ENCODE measurements at places on chromosomes 6 and 20.
A peak's percentile ranks its signal among the peaks of the same experiment; 100 is the strongest.

GRCh38 chr6:42243046-42243445 is 25.4 kb upstream of the MRPS10 start:
- ATAC-seq = no peak

DNA sequence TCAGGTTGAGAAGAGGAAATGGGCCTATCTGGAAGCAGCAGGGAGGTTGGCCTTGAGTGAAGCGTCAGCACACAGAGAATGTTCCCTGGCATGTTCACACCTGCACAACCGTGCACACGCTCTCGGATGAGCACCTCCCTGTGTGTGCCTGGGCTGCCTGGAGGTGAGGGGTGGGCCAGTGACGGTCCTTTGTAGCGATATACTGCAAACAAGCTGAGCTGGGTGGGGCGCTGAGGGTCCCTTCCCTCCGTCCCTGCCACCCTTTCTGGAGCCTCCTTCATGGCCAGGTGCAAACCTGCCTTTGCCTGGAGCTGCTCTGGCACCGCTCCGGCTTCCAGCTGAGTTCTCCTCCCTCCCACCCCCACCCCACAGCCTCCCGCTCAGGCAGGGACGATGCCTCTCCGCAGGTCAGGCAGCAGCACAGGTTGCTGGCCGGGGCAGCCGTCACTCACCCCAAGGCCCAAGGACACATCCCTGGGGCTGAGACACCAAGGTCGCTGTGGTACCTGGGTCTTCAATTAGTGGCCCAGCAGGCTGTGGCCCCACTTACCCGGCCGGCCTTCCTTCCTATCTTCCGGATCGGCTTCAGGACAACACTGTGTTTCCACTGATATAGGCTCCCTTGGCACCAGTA is 111.6 kb downstream of the ERMARD start:
- no peak for ATAC-seq

DNA sequence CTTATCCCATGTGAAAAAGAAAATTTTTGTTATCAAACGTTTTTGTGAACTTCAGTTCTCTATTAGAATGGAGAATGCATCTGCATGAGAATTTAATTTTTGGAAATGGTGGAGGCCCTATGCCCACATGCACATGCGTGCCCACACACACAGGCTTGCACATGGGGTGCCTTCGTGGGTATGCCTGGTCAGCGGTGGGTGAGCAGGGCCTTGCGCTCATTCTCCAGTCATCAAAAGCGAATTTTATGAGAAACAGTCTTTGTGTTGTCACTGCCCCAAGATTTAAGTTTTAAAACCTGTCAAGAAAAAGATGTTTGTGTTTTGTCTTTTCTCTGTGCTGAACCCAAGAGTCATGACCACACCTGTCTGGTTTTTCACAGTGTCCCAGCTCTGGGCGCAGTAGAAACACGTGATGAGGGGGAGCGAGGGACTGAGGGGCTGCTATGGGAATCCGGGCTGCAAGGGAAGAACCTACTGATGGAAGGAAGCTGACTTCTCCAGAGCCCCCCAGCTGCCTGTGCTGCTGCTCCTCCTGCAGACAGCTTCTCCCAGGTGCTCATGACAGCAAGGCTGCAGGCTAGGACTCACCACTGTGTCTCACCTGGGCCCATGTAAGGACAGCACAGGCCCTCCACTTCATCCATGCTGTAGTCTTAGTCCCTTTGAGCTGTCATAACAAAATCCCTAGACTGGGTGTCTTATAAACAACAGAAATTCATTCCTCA is 153.6 kb downstream of the SYCP2 start:
- ATAC-seq = no peak

GRCh38 chr20:62064770-62065673 is 659 bp downstream of the TAF4 start:
- ATAC-seq = peak; percentile 4

DNA sequence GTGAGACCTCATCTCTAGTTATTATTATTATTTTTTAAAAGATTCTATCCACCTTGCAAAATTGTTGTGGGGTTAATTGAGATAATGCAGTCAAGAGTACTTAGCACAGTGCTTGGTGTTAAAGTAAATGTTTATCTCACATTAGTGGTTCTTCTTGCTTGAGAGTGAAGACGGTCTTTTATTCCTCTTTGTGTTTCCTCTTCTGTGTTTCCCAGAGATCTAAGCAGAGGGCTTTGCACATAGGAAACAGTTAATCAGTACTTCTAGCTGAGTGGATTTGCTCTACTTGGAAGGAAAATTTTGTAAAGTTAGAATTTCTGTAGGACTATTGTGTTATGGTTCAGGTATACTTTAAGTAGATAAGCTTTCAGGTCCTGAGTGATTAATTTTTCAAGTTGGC is 3.5 kb downstream of the ARMC2 start:
- no peak for ATAC-seq

GRCh38 chr6:113350461-113350860 is 506.7 kb upstream of the MARCKS start:
- no peak for ATAC-seq

DNA sequence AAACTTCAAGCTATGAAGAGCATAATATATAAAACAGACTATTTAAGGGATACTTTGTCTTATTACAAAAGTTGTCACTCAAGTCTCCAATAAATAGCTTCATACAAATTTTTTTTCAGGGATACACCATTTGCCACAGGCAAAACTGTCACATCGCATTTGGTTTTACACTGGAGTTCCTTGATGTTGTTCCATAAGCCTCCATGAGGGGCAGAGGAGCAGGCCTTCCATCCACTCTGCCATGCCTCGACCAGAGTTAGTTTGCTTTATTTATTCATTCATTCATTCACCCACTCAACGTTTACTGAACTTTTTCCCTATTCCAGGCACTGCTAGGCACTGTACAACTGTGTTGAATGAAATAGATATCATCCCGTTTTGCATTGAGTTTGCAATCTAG is 246.6 kb downstream of the PHF3 start:
- ATAC-seq = peak; percentile 72

GRCh38 chr6:81772741-81773140 is 20.3 kb upstream of the TENT5A start:
- ATAC-seq = peak; percentile 55

- no peak for ATAC-seq
Observed at GRCh38 chr6:22313796-22314195, 17.0 kb upstream of the PRL start.

- ATAC-seq = no peak
Observed at GRCh38 chr6:56073315-56073714, 174.1 kb downstream of the COL21A1 start.

- no peak for ATAC-seq
Observed at GRCh38 chr20:42191140-42191860, 573.1 kb upstream of the CHD6 start.

DNA sequence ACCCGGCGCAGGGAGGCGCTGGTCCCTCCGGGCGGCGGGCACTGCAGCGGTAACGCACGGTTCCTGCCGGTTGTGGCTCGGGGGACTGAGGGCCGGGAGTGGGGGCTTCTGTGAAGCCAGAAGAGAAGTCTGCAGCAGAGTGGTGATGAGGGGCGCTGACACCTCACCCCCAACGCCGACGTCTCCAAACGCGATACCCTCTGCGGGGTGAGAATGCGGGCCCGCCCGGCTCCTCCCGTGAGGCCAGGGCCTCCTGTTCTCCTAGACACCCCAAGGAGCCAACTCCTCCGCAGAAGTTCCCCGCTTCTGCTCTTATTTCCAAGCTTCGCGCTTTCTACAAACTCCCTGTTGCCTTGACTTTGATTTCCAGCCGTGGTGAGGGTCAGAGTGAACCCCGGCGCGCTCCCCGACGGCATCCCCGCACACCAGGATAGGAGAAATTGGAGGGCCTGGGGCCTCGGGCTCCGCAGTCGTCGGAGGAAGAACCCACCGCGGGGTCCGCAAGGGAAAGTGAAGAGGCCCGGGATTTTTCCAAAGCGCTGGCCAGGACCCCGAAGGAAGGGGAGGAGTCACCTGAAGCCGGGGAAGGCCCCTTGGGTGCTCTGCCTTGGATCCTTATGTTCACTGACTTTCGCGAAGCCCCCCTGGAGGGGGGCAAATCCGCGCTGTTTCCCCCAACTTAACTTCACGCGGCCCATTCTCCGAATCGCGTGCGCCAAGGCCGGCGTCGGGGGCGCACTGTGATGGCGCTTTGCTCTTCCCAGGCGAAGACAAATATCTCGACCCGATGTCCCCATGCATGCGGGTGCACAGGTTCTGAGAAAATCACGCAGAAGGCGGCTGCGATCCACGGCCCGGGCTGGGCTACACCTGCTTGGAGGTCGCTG is 3.1 kb upstream of the INSM1 start:
- ATAC-seq = no peak

- no peak for ATAC-seq
Observed at GRCh38 chr6:90304308-90304707, 7.7 kb upstream of the BACH2 start.

GRCh38 chr20:14313341-14314020 is 23.9 kb downstream of the FLRT3 start:
- peak; percentile 57 for ATAC-seq

- ATAC-seq = no peak
Observed at GRCh38 chr6:100463630-100464161, 1.0 kb downstream of the SIM1 start.

DNA sequence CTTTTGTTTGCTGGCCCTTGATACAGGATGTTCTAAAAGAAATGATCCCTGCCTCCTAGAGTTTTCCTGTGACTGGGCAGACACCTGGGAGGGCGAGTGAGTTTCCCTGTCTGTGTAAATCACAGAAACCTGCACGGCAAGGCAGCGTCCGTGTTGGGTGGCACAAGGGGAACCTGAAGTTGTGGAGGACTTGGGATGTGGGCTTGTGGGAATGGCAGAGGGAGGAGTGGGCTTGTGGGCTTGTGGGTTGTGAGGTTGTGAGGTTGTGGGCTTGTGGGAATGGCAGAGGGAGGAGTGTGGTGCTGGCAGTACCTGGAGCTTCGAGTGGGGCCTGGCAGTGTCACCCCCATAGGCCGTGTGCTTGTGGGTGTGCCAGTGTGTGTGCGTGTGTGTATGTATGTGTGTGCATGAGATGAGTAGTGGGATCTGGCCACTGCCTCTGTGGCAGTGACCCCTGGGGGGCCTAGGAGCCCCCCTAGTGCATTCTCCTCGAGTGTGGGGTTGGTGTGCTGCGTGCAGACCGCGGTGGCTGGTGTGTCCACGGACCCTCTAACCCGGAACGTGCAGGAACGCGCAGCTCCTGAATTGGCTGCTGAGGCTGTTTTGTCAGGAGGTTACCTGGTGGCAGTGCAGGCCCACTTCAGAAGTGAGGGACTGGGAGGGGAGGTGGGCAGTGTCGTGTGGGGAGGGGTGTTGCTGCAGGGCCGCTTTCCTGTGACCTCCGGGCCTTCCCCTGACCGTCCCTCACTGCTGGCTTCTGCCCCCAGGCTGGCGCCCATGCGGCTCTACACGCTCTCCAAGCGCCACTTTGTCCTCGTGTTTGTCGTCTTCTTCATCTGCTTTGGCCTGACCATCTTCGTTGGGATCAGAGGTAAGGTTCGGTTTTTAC is 13.0 kb downstream of the TMEM181 start:
- ATAC-seq = no peak

DNA sequence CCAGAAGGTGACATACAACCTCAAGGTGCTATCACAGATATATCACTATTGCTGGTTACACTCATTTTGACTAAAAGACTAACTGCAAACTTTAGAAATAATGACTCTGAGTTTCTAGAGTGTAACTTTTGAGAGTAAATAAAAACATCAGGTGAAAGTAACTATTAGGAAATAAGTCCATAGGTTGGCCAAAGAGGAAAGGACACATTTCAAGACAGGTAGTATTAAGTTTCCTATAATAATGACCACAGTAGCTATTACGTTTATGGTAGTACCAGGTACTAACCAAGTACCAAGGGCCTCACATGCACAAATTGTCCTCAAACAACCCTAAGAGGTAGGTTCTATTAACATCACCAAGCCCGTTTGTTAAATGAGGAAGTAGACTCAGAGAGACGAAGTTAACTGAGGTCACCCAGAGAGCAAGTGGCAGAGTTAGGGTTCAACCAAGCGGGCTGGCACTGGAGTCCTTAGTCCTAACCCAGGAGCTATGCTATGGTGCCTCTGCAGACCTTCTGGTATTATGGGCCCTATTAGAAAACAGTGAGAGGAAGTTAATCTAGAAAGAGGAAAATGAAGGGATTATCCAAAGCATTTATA is 36.8 kb downstream of the HEBP2 start:
- no peak for ATAC-seq

- ATAC-seq = no peak
Observed at GRCh38 chr6:109240370-109241084, 141.7 kb downstream of the CD164 start.

- no peak for ATAC-seq
Observed at GRCh38 chr20:45301824-45302271, 4.8 kb upstream of the RBPJL start.

GRCh38 chr6:5054245-5054873 is 30.8 kb upstream of the PPP1R3G start:
- peak; percentile 39 for ATAC-seq

GRCh38 chr6:37225350-37226169 is 32.0 kb upstream of the TBC1D22B start:
- no peak for ATAC-seq

GRCh38 chr6:20589266-20589665 is 55.0 kb downstream of the CDKAL1 start:
- ATAC-seq = no peak

- ATAC-seq = no peak
Observed at GRCh38 chr20:3672547-3673171, 9.2 kb downstream of the ADAM33 start.

GRCh38 chr20:23331450-23332350 is 18.9 kb upstream of the NXT1 start:
- no peak for ATAC-seq

- peak; percentile 63 for ATAC-seq
Observed at GRCh38 chr20:43558412-43559146, at the start of gene SGK2. SGK2 (plus strand) TSS chr20:43559027; CDS start chr20:43566496, 7,469 bp downstream.

DNA sequence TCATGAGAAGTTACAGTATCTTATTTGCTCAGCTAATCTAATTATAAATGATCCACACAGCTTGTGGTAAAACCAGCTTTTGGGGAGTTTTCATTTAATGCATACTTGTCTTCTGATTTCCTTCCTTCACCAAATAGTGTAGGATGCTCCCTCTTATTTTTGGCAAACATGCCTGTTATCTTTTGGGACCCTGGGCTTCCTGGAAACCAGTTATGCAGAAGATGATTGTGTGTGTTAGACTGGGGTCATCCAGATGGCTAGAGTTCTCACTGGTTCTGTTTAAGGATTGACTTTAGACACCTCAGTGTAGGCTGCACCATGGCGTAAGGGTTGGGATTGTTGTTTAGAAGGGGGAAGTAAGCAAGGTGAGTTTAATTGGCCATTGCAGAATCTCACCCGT is 61.3 kb downstream of the PTPN1 start:
- no peak for ATAC-seq
